ENCODE measurements at places on chromosomes 12 and 14.

DNA sequence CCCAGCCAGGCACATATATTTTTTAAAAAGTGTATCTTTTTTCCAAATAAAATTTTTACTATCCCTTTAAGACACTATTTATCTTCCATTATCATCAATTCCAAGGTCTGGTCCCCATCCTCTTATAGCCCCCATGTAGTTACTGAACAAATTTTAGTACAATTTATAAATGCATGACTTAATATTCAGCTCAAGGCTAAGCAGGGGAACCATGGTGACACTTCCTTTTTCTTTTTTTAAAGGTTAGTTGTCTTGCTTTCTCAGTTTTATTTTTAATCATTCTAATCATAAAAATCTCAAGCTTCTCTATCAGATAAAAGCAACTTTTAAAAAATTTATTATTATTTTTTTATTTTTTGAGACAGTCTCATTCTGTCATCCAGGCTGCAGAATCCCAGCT, 92.3 kb downstream of the TRAFD1 start:
- no peak for DNase-seq

DNA sequence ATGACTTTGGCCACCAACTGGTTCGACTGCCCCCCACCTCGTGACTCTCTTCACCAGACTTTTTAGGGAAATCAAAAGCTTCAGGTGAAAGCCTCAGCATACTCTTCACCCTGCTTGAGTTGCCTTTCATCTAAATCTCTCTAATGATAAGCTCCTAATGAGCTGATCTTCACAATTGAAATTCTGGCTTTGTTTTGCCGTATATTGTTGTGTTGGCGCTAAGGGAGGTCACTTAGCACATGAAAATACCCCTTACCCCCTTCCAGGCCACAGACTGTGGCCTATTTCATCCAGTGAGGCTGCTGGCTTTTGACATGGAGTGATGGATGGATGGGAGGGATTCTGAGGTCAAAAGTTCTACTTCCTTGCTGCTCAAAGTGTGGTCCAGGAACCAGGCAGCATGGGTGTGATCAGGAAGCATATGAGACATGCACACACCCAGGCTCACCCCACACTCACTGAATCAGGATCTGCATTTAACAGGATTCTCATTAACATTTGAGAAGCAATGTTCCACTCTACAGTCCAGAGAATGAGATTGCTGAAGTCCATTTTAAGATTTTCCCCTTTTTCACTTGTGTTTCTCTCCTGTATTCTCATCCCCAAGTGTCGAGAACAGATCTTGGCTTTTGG, 131.4 kb downstream of the DACT1 start:
- no peak for DNase-seq

- DNase-seq = no peak
Observed at GRCh38 chr14:21097636-21098075, 799 bp downstream of the ZNF219 start.

DNA sequence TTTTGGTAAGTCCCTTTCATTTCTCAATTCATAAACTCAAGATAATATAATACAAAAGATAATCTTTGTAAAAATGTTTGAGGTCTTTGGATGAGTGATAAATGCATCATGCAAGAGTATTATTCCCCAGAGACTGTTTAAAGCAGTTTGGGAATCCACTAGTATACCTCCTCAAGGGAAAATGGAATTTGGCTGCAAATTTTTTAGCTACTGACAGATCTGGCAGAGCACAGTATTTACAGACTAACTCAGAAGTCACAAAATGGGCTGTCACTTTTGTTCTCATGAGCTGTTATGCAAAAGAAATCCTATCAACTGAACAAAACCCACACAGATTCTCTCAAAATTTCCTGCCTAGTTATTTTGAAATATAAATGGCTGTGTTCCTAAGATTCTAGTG, 9.9 kb downstream of the SPIC start:
- DNase-seq = no peak

DNA sequence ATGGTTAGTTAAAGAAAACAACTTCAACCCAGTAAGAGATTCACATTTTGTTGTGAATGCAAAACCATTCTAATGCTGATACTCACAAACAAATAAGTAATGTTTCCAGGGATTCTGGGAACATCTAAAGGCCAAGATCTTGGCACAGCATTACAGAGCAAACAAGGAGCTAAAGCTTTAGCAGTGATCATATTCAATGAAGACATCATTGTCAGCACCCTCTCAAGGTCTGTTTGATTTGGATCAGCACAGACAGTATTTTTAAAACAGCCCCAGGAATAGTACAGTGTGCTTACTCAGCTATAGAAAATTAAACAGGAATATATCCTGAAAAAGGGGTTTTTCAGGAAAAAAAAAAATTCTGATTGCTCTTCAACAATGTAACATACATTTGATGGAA, 71.4 kb downstream of the TMEM260 start:
- DNase-seq = no peak

DNA sequence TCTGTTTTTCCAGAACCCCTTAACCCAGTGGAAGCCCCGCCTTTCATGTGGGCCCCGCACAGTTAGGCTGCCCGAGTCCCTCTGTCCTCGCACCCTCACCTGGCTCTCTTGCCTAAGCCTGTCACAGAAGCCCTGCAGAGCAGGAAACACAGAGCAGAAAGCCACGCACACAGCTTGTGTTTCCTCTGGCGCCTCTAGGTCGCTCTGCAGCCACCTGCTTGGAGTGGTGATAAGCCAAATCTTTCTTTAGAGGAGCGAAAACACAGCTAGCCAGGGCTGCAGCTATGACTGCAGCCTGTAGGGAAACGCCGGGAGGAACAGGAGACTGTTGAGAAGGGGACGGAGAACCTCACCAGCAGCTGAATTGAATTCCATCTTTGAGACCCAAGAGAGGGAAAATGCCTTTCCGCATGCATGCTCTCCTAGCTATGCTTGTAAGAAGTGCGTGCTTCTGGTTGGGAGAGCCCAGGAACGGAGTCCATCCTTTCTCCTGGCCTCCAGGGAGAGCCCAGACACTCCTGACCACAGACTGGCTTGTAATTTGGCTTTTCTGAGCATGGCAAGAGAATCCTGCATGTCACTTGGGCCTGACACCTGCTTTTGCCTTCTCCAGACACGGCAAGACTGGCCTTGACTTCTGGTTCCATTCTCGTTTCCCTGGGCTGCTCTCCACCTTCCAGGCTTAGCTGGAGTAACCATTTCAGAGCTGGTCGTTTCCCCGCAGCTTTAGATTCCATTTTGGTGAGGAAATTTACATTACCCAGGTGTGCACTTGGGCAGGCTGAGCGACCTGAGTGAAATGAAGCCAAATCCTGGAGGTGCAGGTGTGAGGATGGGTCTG, 301.6 kb downstream of the CACNA1C start:
- DNase-seq = no peak

- DNase-seq = no peak
Observed at GRCh38 chr12:1252758-1253157, 261.7 kb downstream of the ERC1 start.

DNA sequence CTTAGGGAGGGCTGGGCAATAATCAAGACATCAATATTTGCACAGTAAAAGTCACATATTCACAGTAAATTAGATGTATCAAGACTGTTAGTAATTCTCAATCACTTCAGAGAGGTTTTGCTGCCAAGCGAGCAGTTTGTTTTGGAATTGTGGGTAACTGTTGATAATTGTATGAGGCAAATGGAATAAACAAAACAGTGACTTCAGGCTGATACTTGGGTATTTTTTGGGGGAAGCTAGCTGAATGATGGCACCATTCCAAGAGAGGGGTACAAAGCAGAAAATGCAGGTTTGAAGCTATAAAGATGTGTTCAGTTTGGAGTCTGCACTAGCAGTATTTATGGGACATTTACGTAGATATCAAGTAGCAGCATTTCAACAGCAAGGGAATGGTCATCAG, 232.8 kb upstream of the ATP2B1 start:
- no peak for DNase-seq

- no peak for DNase-seq
Observed at GRCh38 chr14:50615552-50615951, 52.6 kb downstream of the SAV1 start.

- DNase-seq = no peak
Observed at GRCh38 chr12:112557951-112558630, 139.3 kb downstream of the PTPN11 start.

DNA sequence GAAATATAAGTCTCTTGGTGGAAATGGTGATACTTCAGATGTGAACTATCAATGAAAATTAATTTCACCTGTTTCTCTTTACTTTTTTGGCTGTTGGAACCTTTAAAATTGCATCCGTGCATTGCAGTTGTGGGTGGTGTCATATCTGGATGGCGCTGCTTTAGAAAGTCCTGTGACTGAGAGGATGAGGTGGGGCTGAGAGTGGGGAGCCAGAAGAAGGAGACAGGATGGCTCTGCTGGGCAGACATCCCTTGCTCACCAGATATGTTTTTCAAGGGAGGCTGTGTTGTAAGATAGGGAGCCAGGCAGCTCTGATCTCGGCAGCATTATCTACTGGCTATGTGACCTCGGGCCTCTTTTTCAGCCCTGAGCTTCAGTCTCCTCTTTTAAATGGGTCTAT, 12.7 kb downstream of the ASB2 start:
- no peak for DNase-seq

- DNase-seq = no peak
Observed at GRCh38 chr12:78612190-78612589, 252.4 kb upstream of the SYT1 start.

DNA sequence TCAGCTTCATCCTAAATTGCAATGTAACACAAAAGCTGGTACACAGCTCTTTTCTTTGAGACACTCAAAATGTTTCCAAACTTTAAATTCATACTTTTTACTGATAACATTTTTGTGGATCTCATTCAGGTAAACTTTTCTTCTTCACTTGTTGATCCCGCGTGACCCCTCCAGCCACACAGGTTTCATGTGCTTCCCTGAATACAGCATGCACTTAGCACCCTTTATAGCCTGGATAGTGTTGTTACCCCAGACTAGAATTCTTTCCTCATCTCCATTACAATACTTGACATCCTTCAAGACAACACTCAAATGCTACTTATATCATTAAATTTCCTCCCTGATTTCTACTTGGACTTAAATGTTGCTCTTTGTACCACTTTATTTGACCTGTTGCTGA, 373.4 kb downstream of the RAD51B start:
- no peak for DNase-seq

GRCh38 chr12:80469681-80470080, 25.6 kb downstream of the PTPRQ start:
- DNase-seq = no peak

GRCh38 chr14:69054030-69054429, 74.9 kb upstream of the ACTN1 start:
- no peak for DNase-seq

DNA sequence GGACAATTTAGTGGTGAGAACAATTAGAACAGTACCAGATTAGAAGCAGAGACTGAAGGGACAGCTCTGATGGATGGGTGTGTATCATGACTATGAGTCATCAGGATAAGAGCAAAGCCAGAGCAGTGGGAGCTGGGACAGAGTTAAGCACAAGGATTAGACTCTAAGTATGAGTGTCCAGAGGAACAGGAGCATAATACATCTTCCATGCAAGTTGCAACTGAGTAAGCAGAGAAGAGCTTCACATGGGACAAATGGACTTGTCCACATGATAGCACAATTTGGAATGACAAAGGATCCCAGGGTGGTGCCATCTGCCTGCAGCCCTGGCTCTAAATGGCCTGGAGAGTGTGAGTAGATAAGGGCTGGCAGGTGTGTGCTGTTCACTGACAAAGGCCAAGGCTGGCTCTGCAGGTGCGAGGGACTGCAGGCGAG, 226.4 kb upstream of the CAND1 start:
- no peak for DNase-seq

DNA sequence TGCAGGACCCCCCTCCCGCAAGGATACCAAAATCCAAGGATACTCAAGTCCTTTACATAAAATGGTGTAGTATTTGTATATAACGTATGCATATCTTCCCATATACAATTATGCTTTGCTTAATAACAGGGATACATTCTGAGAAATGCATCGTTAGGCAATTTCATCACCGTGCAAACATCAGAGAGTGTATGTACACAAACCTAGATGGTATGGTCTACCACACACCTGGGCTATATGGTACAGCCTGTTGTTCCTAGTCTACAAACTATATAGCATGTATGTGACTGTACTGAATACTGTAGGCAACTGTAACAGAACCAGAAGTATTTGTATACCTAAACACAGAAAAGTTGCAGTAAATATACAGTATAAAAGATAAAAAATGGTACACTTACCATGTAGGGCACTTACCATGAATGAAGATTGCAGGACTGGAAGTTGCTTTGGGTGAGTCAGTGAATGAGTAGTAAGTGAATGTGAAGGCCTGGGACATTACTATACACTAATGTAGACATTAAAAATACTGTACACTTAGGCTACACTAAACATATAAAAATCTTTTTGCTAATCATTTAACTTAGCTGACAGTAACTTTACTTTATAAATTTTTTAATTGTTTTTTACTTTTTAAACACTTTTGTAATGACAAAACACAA, 141.1 kb downstream of the SLC41A2 start:
- no peak for DNase-seq

- no peak for DNase-seq
Observed at GRCh38 chr12:100567945-100568344, 5.5 kb upstream of the GAS2L3 start.

GRCh38 chr12:17528394-17528793, 561.6 kb downstream of the RERGL start:
- DNase-seq = no peak

DNA sequence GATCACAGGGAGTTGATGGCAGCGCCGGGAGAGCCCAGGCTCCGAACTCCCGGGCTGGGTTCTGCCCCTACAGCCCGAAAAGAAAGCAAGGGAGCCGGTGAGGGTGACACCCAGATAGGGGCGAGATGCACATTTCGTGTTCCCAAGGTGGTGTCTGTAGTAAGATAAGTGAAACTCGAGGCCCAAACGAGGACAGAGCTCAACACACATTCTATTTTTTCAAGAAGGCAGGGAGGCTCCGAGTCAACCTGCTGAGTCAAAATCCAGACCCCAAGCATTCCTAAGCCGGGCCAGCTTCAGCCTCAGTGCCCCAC, 24.2 kb upstream of the YY1 start:
- DNase-seq = no peak

DNA sequence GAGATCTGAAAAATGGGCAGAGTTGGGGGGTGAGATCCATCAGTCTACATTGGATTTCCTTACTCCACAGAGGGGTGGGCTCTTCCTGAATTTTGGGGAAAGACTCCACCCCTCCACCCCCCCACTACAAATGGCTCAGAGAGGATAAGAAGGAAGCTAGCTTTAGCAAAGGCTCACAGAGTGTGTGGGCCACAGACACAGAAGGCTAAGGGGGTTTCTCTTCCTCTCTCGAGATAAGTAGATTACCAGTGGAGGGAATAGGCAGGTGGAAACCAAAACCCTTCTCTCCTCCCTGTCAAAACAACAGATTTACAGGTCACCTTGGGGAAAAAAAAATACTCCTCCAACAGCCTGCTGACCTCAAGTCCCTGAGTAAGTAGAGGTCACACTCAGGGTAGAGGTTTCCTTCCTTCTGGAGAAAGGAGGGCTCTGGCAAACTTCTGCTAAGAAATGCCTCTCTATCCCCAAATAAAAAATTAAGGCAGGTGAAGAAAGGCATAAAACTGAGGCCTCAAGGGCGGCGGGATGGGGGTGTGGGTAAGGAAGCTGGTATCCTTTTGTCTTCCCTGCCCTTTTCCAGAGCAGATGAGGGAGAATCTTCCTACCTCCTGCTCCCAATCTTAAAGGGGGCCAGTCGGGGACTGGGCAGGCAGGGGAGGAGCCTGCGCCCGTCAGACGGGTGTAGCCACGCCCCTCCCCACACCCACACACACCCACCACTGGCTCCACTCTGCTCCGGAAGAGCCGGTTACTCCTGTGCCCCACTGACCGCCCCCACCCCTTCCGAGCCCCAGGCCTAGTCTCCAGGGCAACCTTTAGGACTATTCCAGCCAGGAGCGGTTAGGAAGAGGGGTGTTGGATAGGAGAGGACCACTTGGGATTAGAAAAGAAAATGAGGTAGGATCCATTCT, 1.9 kb upstream of the BAZ2A start:
- no peak for DNase-seq
